ENCODE measurements at places on chromosomes 4 and X.

DNA sequence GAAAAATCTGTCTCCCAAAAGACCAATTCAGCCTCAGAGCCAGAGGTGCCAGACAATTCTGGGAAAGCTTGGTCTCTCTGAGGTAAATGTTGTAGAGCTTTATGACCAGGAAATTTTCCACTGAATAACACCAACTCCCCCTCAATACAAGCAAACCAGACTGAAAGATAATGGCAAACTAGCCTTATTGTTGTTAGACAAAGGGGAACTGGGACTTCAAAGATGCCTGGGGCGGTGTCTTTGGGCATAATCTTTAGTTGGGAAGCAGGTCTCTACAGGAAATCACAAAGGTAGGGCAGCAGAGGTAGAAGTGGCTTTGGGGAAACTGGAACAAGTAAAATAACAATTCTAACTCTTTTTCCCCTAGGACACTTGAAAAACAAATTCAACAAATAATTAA lies 12.0 kb downstream of the COL4A6 start:
- no peak for DNase-seq

- no peak for DNase-seq
These were observed 284.1 kb downstream of the ANTXR2 start for GRCh38 chr4:79788884-79789283.

DNA sequence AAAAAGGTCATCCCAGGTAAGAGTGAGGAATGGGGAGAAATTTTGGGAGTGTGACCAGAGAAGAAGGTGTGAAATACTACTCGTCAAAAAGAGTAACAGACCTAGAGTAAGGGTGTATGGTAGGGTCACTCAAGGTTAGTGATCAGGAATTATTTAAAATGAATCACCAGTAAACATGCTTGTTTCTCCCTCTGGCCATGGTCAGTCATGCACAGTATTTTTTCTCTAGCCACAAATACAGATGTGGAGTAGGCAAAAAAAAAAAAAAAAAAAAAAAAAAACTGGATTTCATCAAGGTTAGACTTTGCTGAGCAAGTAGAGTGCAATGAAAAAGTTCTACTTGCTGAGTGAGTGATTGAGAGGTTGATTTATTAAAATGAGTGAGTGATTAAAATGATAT lies 34.2 kb upstream of the SLIT2 start:
- no peak for DNase-seq

- no peak for DNase-seq
These were observed 285.5 kb upstream of the ANKRD50 start for GRCh38 chr4:124997991-124998390.

- no peak for DNase-seq
These were observed 53.9 kb downstream of the DMP1 start for GRCh38 chr4:87704001-87704400.

GRCh38 chr4:86481440-86481839 lies 112.7 kb upstream of the PTPN13 start:
- DNase-seq, result no peak

GRCh38 chr4:77286906-77287305 lies 129.9 kb downstream of the CCNG2 start:
- no peak for DNase-seq

- no peak for DNase-seq
These were observed 87.9 kb downstream of the TSPAN7 start for GRCh38 chrX:38649221-38649620.

- DNase-seq, result no peak
These were observed 4.8 kb upstream of the KIAA0232 start for GRCh38 chr4:6777636-6778281.

- no peak for DNase-seq
These were observed 33.1 kb downstream of the IL15 start for GRCh38 chr4:141669501-141669900.

GRCh38 chr4:8747467-8748235 lies 124.0 kb downstream of the HMX1 start:
- DNase-seq, result no peak

DNA sequence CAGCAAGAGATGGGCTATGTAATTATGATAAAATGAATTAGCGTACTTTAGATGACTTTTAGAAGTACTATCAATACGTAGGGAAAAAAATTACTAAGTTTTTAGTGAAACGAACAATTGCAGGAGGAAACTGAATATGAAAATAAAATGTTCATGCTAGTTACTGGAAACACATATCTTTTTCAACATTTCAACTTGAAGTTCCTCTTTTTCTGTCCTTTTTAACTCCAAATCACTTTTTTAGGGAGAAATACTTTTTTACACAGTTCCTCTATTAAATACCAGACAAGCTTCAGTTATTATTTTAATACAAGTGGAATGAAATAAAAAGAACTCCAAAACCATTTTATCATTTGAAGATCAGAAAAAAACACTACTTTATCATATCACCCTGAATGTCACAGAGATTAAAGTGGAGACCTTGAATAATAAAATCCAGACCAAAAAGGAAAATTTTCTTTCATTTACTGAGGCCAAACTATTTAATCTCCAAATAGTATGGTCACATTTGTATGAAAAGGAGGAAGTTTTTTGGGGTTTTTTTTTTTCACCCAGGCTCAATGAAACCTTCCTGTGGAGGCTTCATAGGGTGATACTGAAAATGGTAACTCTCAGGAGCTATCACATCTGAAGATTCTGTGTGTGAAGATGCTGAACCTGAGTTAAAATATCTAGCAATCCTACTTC lies 306.2 kb downstream of the INPP4B start:
- no peak for DNase-seq

GRCh38 chr4:100838286-100838685 lies 320.5 kb upstream of the EMCN start:
- DNase-seq, result no peak

- DNase-seq, result no peak
These were observed 14.7 kb downstream of the APEX2 start for GRCh38 chrX:55014897-55015299.

GRCh38 chrX:79270401-79270800 lies 96.7 kb downstream of the ITM2A start:
- no peak for DNase-seq

GRCh38 chrX:140724736-140725135 lies 15.2 kb downstream of the LINC00632 start:
- DNase-seq, result no peak

- peak; percentile 63 for DNase-seq
These were observed 514.5 kb downstream of the INPP4B start for GRCh38 chr4:142331646-142332045.

- DNase-seq, result no peak
These were observed 31.5 kb upstream of the HDAC8 start for GRCh38 chrX:72604112-72604511.
